ENCODE measurements at places on chromosomes 13 and 19.

- no peak for DNase-seq
Measured at GRCh38 chr19:37997911-37998344, 90.9 kb downstream of the SIPA1L3 start.

GRCh38 chr13:111325146-111325890, 4.9 kb downstream of the TEX29 start:
- no peak for DNase-seq

- no peak for DNase-seq
Measured at GRCh38 chr13:91302111-91302510, 45.4 kb upstream of the MIR17HG start.

- no peak for DNase-seq
Measured at GRCh38 chr19:29579308-29579910, 26.7 kb upstream of the POP4 start.

DNA sequence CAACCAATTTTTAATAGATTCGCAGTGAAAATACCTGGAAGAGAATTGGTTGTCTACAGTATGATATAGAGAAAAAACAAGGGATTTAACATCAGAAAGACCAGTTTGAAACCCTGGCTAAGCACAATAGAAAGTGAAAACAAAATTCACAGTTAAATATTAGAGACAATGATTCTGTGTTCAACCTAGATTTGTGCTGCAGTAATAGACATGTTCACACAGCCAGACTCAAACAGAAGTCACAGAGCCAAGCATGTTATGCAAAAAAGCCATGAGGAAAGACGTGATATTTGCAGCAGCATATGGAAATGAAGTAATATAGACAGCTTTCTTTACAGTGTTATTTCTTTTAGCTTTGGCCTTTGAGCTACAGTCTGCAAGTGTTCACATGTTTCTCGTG, 48.1 kb downstream of the SCEL start:
- no peak for DNase-seq

DNA sequence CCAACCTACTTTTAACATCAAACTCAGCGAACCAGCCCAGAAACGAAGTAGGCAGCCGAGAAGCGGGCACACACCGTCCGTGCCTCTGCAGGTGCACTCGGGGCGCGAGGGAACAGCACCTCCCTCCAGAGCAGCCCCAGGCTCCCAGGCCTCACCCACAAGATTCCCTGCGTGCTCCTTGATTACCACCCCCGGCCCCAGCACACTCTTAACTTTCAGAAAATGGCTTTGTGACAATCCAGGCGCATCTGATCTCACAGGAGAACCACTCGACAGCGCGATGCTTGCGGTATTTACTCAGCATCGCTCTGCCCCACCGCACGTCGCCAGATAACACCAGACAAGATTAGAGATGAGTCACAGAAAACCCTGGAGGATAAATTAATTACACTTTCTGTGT, 134.9 kb upstream of the SPACA7 start:
- no peak for DNase-seq

GRCh38 chr13:102028868-102029267, 373.0 kb downstream of the FGF14 start:
- no peak for DNase-seq
